Peyer's patch (tissue), 4 donors: ENCODE measurements at places on chromosomes 6 and 20.

DNA sequence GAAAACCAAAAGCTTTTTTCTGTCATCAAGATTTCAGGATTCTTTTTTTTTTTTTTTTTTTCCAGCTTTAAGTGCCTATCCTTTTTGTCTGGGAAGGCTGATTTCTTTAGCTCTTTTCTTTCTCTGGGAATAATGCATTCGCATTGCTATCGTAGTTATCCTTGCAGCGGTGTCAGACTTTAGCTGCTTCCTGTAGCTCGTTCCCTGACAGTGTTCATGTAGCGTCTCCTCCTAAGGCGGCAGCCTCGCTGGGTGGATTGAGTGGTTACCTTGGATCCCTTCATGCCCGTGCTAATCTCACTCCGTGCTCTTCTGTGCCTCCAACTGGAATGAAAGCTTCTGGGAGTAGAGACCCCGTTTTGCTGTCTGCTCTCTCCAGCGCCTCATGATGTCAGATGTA, 43.1 kb downstream of the UST start:
- DNase-seq, result no peak

DNA sequence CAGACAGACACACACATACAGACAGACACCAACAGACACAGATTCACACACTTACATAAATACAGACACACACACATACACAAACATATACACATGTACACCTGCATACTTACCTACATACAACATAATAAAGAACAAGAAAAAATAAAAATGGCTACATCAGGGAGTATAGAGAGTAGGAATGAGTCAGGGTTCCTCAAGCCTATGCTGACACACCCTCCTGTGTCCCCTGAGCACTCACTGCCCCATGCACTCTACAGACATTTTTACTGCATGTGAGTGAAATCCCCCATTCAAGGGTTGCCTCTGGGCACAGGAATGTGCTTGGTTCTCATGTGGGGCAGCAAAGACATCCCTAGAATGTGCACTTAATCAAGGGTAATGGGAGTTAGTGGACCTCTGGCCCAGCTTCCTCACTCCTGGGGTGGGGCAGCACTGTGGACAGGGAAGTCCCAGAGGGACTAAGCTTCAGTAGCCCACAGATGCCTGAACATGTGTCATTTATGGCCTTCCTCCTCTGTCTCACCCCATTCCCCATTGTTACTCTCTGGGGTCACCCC, 185.9 kb upstream of the FOXA2 start:
- no peak for DNase-seq

DNA sequence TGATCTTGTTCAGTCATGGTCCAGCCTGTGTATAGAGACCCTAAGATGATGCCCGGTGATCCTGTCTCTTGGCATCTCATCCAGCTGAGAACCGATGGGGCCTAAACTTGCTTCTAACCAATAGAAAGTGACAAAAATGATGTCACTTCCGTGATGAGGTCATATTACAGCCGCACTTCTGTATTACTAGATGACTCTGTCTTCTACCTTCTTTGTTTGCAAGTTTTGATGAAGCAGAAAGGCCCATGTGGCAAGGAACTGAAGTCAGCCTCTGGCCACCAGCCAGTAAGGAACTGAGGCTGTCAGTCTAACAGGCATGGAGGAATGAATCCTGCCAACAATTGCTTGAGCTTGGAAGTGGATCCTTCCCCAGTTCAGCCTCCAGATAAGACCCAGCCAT, 32.8 kb upstream of the HLA-C start:
- no peak for DNase-seq

DNA sequence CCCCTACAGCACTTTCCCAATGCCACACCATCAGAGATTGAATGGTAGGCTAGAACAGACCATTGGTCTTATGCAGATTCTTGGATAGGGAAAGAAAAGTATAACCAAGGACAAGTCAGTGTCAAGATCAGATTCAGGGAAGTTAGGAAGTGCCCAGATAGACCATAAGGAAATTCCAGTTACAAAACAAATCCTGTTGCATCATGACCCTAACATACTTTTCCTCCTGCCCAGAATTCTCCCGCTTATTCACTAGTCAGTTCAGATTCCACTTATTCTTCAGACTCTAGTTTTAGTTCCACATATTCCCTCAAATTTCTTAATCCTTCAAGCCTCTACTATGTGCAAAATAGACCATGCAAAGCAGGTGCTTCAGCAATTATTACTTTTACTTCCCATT, 20.7 kb downstream of the METTL24 start:
- no peak for DNase-seq

DNA sequence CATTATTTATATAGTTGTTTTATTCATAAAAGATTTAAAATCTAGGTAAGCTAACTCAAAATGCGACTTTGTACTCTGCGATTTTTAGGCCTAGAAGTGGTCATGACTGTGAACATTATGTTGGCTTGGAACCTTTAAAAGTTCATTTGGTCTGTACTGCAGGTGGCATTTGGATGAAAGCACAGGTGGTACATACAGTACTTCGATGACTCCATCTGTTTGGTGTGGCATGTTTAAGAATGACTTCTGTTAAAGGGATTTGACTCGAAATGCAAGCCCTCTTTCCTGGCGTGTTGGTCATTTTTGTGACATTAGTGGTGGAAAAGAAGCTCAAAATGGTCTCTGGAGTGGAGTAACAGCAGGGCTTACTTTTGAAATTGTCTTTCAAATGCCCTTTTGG, 118.1 kb downstream of the UST start:
- no peak for DNase-seq

DNA sequence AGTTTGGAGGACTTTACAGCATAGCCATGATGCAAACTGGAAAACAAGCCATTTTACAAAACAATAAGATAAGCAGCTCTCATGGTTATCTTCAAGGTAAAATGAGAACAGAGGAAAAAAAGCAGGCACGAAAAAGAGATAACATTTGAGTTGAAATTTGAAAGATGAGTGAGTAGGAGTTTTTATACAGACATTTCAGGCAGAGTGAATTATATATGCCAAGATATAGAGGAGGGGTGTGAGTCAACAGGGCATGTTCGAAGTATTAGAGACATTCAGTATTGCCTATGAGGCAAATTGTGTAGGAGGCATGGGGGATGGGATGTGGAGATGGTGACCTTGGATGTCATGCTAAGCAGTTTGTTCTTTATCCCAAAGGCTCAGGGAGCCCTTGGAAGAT, 240.5 kb upstream of the MAN1A1 start:
- no peak for DNase-seq

- no peak for DNase-seq
Observed at GRCh38 chr6:154123155-154123956, 84.3 kb downstream of the OPRM1 start.

GRCh38 chr20:37385176-37385575, 39.2 kb downstream of the SRC start:
- no peak for DNase-seq

DNA sequence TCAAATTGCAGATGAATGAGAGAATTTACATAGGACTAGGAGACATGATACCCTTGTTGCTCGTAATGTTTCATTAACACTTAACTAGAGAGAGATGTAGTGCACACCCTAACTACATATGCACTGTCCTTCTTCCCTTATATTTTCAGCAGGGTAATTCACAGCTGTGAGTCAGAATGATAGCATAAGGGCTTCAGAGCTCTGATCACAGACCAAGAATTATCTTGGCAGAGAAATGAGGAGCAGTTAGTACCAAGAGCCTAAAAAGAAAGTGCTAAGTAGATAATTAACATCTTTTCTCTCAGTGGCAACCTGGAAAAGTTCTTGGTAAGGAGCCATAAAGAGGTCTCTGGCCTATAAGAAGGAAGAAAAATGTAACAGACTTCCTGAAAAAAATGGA, 35.8 kb downstream of the GRIK2 start:
- no peak for DNase-seq

DNA sequence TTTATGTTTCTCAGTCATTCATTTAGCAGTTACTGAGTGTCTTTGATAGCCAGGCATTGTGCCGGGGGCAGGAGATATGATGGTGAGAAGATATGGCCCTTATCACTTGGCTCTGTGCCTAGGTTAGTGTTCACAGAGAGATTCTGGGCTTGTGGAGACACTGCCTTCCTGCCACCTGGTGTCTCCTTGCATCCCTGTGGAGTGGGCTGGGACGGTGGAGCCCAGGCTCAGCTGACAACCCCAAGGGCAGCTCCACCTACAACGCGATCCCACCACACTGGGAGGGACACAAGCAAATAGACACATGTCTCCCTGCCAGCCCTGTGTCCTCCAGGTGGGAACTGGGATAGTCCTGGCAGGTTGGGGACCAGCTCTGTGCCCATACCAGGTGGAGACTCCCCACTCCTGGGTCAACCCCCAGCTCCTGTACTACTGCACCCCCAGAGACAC, 30.3 kb upstream of the VEGFA start:
- DNase-seq, result peak; percentile 64

- no peak for DNase-seq
Observed at GRCh38 chr6:111157412-111157811, 70.1 kb downstream of the SLC16A10 start.

DNA sequence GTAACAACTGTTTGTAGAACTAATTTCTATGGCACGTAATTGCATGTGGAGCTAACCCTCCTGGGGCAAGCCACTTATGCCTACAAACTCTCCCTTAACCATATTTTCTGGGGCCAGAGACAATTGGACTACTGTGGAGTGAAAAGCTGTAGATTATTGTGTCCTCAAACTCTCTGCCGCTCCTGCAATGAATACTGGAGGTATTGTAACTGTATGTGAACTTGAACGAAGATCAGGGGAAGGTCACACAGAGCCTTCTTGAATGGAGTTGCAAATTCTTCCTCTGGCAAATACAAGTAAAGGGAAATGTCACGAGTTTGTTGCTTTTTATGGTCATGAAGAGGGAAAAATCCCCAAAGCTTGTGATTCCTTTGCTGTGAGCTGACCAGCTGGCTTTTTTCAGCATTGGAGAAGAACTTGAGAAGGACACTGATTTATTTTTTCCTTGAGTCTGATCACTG, 18.2 kb downstream of the AKAP12 start:
- no peak for DNase-seq

DNA sequence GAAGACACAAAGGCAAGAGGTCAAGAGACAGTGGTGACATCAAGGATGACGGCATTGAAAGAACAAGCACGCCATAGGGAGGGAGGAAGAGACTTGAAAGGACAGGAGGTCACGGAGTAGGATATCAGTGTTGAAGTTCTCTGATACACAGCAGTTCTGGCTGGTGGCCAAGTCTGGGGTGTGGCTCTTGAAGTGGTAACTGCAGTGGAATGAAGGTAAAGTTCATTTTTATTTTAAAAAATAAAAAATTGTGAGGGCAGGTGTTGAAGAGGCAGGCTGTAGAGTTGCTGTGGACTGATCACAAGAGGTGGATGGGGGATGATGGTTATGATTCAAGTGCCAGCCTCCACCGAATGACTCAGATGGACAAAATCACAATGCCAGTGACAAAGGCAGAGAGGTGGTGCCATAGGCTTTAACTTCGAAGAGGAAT, 53.2 kb upstream of the BMP2 start:
- DNase-seq, result peak; percentile 88

GRCh38 chr6:116392132-116393013, 21.6 kb downstream of the DSE start:
- DNase-seq, result no peak

GRCh38 chr20:45358282-45359068, 4.5 kb upstream of the SYS1 start:
- DNase-seq, result no peak

- no peak for DNase-seq
Observed at GRCh38 chr6:97411610-97412009, 128.6 kb upstream of the MMS22L start.

DNA sequence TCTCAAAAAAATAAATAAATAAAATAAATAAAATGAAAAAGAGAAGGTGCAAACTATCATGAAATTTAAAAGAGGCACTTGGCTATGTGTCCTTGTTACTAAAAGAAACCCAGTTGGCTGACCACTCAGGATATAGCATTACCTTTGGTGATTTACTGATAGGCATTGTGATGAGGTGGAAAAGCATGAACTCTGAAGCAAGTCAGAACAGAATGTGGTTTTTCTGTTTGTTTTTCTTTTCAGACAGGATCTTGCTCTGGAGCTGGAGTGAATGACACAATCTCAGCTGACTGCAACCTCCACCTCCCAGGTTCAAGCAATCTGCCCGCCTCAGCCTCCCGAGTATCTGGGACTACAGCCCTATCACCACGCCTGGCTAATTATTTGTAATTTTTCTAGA, 31.9 kb downstream of the ZNF184 start:
- no peak for DNase-seq

- DNase-seq, result no peak
Observed at GRCh38 chr6:125732398-125732797, 17.0 kb upstream of the HEY2 start.

DNA sequence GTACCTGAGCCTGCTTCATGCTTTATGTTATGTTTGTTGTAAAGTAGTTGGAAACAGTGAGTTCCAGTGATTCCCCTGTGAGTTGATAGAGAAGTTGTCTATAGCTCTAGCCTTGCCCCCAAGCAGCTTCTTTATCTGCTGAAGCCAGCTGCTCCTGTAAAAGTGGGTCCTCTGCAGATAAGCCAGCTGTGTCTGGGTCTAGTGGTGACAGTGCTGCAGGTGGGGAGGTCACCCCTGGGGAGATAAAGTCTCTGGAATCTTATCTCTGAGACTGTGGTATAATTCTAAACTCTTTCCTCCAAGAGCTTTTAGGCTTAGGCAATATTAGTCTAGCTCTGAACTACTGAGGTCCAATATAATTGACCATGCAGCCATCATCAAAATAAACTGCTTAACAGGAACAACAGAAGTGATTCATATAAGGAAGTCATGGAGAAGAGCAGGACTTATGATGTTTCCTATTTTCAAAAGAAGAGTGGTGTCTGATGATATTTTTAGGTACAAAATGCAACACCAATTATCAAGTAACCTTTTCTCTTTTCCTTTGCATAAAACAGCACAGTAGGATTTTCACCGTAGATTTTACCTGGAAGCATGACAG, 44.2 kb upstream of the TMEM217 start:
- DNase-seq, result no peak

DNA sequence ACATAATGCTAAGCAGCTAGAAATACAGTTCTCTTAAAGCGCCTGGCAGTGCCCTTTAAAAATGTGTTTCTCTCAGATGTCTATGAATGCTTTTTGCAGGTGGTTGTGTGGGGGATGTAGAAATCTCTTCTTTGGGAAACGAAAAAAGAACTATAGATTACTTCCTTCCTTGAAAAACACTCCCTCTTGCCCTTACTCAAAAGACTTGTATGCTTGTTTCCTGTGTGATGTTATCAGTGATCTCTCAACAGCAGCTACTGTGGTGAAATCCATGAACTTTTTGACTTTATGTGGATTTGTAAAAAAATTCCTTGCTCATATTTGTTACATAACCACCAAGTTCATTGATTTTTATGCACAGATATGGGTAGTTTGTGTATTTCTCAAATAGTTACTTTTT, 916.5 kb downstream of the QKI start:
- DNase-seq, result no peak

GRCh38 chr6:158665332-158665731, 15.5 kb downstream of the SYTL3 start:
- DNase-seq, result no peak

DNA sequence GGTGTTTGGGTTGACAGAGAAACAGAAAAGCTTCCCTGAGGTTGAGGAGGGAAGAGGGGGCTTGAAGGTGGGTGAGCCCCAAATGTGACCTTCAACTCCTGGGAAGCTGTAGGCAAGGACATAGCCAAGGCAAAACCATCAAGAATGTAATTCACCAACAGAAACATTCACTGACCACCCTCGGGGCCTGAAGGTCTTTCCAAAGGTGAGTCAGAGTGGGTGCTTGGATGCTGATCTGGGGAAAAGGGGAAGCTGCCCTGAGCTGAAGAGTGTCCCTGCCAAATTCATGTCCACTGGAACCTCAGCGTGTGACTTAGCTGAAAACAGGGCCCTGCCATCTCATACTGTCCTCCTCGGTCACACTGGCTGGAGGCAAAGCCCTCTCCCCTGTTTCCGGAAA, 234.2 kb upstream of the SULF2 start:
- DNase-seq, result no peak

- DNase-seq, result peak; percentile 90
Observed at GRCh38 chr20:63635431-63636141, 8.7 kb upstream of the GMEB2 start.
